ENCODE measurements at places on chromosomes 1 and 21. TPM values are rescaled to one million over a fixed set of nuclear protein-coding genes. Genes with fewer than 3 reads are reported as not detected.

RNU1-2 gene
- total RNA-seq, result 3,030 TPM

TMOD4 gene
- not detected for total RNA-seq

SLC44A5 gene
- 0.09 TPM for total RNA-seq

KPRP gene
- not detected for total RNA-seq

BATF3 gene
- 0.65 TPM for total RNA-seq

S100A1 gene
- not detected for total RNA-seq

NPHP4 gene
- 4.4 TPM for total RNA-seq

PDC gene
- 0.28 TPM for total RNA-seq

LCE3E gene
- not detected for total RNA-seq

PCNT gene
- 11.0 TPM for total RNA-seq

CNTN2 gene
- not detected for total RNA-seq

IFI6 gene
- 15.4 TPM for total RNA-seq

HPCA gene
- total RNA-seq, result under 0.01 TPM

LRRC71 gene
- not detected for total RNA-seq

MFN2 gene
- total RNA-seq, result 37.8 TPM

ERO1B gene
- 3.5 TPM for total RNA-seq

NSL1 gene
- 22.9 TPM for total RNA-seq

MFAP2 gene
- total RNA-seq, result 10.7 TPM

TACSTD2 gene
- total RNA-seq, result 0.14 TPM

SYT2 gene
- total RNA-seq, result not detected

AK5 gene
- 14.0 TPM for total RNA-seq

Data from smooth muscle cell of bladder (primary cell).